GM23338 (cell line): ENCODE measurements at places on chromosomes 7 and 10. TPM values are rescaled to one million over a fixed set of nuclear protein-coding genes. Genes with fewer than 3 reads are reported as not detected.

- no peak for DNase-seq
Observed at GRCh38 chr7:57423768-57424167, 26.2 kb upstream of the ZNF716 start.

GRCh38 chr10:28721318-28721951 is 44.1 kb downstream of the BAMBI start:
- DNase-seq: peak; percentile 35

The FAM171A1 gene
- 26.1 and 32.2 TPM in 2 replicates for total RNA-seq

DNA sequence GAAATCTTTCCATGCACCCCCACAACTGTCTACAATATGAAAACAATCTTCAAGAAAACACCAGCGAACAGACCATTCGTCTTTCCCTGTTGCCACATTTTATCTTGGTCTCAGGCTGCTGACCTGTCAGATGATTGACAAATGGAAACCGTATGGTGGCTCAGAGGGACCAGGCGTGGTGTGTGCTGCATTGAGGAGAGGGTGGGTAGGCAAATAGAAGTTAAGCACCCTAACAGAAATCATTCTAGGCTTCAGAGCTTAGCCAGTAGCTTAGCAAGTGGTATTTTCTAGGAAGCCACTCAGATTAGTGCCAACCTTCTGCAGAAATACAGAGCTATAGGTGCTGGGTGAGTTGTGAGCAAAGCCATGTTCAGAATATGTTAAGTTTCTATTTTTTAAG is 114.9 kb downstream of the DPP6 start:
- DNase-seq: no peak

- DNase-seq: peak; percentile 69
Observed at GRCh38 chr7:40232242-40232893, 97.6 kb downstream of the SUGCT start.

The ZNF800 gene
- 5.4 and 7.5 TPM in 2 replicates for total RNA-seq

The FKBP6 gene
- total RNA-seq: not detected in 2 replicates

DNA sequence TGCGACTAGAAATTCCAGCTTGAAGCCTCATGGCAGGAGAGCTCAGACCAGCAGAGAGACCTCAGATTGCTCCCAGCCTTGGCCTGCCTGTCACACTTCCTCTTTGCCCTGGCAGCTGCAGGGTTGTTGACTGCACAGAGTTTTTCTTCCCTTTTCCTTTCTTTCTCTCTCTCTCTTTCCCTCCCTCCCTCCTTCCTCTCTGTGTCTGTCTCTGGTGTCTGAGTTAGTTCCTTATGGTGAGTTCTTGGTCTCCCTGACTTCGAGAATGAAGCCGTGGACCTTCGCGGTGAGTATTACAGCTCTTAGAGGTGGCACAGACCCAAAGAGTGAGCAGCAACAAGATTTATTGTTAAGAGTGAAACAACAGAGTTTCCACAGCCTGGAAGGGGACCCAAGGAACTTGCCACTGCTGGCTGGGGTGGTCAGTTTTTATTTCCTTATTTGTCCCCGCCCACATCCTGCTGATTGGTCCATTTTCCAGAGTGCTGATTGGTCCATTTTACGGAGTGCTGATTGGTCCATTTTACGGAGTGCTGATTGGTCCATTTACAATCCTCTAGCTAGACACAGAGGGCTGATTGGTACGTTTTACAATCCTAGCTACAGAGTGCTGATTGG is 266.3 kb downstream of the RPS24 start:
- DNase-seq: no peak

- no peak for DNase-seq
Observed at GRCh38 chr10:23432639-23433038, 6.2 kb upstream of the OTUD1 start.

The BTAF1 gene
- total RNA-seq: 47.3 and 55.7 TPM in 2 replicates

GRCh38 chr7:98288064-98288823 is 6.8 kb downstream of the BRI3 start:
- no peak for DNase-seq

DNA sequence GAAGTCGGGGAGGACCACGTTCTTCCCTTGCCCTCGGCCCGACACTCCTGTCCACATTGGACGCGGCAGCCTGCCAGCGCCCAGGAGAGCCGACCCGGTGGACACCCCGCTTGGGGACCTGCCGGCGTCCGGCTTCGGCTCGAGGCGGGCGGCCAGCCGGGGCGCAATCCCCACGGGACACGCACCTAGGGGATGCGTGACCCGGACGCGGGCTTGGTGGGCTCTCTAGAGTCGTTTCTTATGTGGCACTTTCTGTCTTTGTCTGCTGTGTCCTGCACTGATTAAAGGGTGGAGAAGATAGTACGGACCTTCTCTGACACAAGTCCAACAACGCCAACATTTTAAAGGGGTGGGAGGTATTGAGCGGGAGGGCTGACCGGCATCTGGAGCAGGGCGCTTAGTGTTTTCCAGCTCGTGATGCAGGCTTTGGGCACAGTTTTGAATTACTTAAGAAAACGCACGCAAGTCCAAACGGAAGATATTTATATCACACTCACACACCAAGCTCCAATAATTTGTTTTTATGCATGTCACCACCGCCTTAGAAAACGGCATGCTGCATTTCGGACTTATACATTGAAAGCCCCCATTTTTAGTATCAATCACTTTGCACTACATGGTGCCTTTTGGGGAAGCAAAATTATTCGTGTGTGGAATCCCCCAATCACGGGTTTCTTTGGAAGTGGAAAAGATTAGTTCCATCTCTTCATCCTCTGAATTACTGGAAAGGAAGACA is 3.9 kb upstream of the SPAG6 start:
- DNase-seq: no peak

DNA sequence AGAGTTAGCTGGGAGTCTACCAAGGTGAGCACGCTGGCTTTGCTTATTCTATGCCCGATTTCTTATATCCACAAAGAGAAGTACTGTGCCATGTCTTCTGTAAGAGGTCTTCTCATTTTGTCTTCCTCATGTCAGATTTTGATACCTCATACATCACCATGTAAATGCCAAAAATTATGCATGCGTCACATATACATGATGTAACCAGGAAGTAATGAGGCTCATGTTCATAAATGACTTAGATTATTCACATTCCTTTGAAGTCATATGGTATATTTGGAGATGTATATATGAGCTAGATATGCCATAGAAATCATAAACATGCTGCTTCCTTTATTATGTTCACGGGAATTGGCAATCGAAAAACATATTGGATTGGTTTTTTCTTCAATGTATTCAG is 97.7 kb upstream of the CELF2 start:
- no peak for DNase-seq

- no peak for DNase-seq
Observed at GRCh38 chr7:33248671-33249070, 119.3 kb downstream of the BBS9 start.

The SUGCT gene
- 2.1 and 5.6 TPM in 2 replicates for total RNA-seq

DNA sequence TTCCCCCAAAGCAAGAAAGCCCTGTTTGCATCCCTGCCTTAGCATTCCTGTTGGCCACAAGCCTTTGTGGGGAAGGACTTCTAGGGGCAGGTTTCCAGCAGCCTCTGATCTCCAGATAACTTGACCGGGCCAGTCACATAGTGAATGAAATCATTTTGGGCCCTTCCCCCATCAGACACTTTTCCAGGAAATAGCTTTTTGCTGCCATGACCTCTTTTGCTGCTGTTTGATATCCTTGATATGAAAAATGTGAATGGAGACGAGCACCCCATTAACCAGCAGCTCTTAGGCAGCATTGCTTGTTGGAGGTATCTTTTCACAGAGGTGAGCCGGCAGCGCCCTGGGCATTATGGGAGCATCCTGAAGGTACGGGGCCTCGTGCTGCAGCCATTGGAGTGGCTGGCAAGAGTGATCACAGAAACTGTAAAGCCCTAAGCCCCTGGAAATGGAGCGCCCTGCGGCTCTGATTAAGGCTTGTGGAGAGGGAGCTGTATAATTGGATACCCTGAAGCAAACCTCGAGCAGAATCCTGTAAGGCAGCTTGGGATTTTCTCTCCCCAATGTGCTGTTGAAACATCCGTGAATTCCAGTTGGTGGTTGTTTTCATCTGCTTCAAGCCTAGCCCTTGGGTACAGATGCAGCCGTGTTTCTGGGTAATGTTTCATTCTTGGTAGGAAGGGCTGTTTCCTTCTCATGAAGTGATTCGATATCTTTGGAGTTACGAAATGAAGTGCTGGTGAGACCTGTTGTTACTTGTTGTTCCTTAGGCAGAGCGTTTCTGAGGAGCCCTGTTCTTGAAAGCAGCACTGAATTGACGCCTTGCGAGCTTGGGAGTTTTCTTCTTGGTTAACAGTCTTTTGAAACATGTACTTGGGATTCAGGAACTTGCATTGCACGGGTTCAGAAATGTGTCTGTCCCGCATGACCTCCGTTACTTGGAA is 179.0 kb downstream of the PTEN start:
- DNase-seq: peak; percentile 32

The ADGRA1 gene
- total RNA-seq: 0.52 and 0.66 TPM in 2 replicates

DNA sequence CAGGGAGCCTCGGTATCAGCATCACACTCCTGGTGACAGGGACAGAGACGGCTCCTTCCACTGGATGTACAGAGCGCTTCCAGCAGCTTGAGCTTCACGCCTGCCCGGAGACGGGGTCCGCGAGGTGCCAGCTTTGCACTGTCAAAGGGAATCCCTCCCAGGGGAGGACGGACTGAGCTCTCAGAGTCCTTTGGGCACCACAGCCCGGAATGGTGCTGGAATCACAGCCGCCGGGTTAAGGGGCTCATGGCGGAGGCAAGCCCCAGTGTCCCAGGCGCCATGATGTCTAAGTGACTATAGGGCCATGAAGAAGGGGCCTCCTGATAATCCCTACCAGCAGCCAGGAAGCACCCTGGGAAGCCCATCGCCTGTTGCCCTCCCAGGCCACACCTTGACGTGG is 41.4 kb downstream of the PTPRN2 start:
- DNase-seq: no peak

The OR2A12 gene
- total RNA-seq: not detected in 2 replicates

- no peak for DNase-seq
Observed at GRCh38 chr7:31933481-31933880, 136.7 kb downstream of the PDE1C start.

- DNase-seq: no peak
Observed at GRCh38 chr10:127942811-127943210, 35.9 kb downstream of the PTPRE start.

The TMEM184A gene
- total RNA-seq: 0.04 and 0.66 TPM in 2 replicates

DNA sequence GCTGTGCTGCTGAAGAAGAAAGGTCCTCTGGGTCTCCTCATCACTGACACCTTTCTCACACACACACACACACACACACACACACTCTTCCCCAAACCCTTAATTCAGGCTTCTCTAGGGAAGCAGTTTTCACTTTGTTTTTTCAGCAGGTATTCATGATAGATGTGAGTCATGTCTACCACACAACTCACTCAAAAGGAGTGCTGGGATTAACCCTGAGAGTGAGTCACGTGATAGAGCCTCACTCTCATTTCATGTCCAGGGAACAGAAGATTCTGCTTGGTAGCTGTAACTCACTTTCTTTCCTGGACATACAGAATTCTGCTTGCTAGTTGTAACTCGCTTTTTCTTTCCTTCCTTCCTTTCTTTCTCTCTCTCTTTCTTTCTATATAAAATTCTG is 45.4 kb downstream of the VIM start:
- no peak for DNase-seq

DNA sequence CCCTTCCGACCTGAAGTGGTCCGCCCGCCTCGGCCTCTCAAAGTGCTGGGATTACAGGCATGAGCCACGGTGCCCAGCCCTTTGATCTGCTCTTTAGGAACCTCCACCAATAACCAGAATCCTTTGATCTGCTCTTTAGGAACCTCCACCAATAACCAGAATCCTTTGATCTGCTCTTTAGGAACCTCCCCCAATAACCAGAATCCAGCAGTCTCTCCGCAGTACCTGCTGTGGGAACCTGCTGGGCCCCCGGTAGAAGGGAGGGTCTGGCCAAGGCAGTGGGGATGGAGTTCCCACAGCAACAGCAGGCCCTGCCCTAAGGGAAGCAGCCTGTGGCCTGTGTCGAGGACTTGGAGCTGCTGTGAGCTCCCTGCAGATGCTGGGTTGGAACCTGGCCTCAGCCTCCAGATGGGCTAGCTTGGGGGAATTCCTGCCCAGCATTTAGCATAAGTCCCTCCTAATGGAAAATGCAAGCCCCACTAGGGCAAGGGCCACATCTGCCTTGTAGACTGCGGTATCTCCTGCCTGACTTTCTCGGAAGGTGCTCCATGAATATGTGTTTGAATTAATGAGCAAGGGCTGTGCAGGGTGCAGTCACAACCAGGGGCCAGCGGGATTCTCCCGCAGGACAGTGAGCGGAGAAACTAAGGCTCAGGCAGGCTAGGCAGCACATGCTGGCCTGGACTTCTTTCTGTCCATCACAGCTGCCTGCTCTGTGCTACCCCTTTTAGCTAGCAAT is 165.8 kb downstream of the UBE2H start:
- DNase-seq: peak; percentile 60

DNA sequence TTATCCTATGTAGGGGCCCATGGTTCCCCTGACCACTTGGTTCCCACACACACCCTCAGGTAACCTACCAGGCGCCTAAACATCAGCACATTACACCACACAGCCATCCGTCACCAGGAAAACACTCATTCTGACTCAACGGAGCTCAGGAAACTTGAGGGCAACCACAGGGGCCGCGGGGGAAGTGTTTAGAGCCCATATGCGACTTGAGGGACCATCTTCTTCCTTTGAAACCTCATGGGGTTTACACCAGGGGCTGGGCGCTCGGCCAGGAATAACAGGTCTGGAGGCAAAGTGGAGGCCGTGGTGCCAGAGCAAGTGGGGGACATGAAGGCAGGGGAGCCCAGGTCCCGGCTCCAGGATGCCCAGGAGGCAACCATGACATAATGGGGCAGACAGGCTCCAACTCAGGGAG is 1.5 kb downstream of the STX1A start:
- DNase-seq: no peak

The C10orf105 gene
- 0.17 and 0.19 TPM in 2 replicates for total RNA-seq

- DNase-seq: peak; percentile 69
Observed at GRCh38 chr10:110002801-110003523, 4.8 kb upstream of the ADD3 start.

- DNase-seq: no peak
Observed at GRCh38 chr10:11909618-11910017, 86.5 kb downstream of the PROSER2 start.

DNA sequence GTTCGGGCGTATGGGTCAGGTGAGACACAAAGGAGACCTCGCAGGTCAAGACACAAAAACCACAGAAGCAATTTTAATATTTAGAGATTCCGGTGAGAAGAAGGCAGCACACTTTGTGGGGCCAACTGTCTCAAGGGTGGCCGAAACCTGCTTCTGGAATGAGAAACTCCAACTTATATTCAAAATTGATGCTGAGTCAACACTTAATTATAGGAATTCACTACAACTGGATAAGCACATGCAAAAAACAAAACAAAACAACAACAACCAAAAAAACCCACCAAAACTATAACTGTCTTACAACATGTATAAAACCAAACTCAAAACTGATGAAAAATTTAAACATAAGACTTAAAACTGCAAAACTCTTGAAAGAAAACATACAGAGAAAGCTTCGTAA is 593.3 kb downstream of the POM121L12 start:
- DNase-seq: no peak

DNA sequence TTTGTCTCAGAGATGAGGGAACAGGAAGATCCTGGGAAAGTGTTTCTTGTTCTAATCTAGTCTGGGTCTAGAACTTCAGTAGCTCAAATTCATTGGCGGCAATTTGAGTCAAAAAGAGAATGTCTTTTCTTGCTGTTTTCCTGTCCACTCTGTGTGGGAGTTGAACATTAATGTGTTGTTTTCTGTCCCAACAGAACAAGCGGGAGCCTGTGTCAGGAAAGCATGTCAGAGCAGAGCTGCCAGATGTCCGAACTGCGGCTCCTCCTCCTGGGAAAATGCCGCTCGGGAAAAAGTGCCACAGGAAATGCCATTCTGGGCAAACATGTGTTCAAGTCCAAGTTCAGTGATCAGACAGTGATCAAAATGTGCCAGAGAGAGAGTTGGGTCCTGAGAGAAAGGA is 16.0 kb downstream of the GIMAP8 start:
- DNase-seq: no peak

The TBXAS1 gene
- 1.0 TPM in 1 of 2 replicates, not detected in the other for total RNA-seq

The CALD1 gene
- total RNA-seq: 132 and 133 TPM in 2 replicates
